ENCODE measurements at places on chromosomes 4 and X.
A peak's percentile ranks its signal among the peaks of the same experiment; 100 is the strongest.

DNA sequence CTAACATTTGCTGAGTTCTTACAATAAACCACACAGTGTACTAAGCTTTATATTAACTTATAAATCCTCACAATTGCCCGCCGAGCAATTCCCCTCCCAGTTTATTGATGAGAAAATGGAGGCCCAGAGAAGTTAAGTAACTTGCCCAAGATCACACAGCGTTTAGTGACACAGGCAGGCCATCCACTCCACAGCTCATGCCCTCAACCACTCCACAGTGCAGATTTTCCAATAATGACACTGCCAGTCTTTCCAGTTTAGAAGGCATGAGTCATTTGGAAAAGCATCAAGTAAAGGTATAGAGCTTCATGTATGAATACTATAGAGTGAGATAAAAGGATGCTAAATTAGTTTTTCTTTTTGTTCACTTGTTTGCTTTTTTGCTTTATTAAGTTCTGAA is 208.5 kb downstream of the CAMK2D start:
- no peak for DNase-seq

- DNase-seq = no peak
Observed at GRCh38 chr4:55610381-55610780, 18.3 kb upstream of the PDCL2 start.

- no peak for DNase-seq
Observed at GRCh38 chr4:954211-955020, 19.0 kb downstream of the DGKQ start.

DNA sequence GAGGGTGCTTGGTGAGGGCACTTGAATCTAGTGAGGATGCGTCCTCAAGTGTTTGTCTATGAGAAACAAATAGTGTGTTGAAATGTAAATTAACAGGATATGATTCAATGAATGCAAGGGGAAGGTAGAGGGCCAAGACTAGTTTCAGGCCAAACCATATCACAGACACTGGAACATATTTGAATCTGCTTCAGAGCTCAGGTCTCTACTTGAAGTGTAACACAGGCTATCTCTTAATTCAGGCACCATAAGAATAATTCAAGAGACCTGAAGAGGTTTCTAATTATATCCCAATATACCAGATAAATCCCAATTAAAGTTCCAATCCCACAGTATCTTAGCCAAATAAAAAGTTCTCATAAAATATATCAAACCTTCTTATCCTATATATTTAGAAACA is 146.5 kb upstream of the INTU start:
- no peak for DNase-seq

DNA sequence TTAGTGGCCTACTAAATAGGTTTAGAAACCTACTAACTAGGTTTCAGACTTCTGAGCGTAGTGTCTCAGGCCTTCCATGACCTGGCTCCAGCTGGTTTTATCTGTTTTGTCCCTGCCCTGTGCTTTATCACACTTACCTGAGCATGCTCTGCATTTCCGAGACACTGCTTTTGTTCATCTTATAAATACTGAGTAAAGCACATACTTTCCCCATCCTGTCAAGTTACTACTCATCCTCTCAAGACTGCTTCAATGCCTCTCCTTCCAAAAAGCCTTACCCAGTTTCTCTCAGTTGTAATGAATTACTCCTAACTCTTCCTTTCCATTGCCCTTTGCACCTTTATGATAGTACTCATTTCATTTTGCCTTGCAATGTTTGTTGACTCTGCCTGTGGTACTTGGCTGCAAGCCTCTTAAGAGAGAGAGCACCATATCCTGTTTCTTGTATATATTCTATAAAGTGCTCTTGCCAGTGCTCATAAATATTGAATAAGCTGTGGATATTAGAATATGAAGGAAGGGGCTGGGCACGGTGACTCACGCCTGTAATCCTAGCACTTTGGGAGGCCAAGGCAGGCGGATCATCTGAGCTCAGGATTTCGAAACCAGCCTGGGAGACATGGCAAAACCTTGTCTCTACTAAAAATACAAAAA is 34.4 kb downstream of the SLAIN2 start:
- DNase-seq = no peak

DNA sequence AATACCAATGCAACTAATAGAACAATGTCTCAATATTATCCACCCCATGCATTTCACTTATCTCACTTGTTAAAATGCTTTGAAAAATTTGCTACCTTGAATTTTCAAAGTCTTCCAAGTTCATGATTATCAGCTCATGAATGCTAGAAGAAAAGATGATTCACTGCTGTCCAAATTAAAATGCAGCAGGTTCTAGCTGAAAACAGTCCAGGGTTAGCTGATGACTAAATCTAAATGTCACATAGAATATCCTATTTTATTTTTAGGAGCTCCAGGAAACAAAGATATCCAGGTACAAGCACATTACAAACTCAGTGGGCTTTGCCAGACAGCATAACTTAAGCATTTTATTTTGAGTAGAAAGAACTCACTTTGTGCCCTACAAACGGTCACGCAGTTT is 38.0 kb upstream of the SPARCL1 start:
- no peak for DNase-seq

DNA sequence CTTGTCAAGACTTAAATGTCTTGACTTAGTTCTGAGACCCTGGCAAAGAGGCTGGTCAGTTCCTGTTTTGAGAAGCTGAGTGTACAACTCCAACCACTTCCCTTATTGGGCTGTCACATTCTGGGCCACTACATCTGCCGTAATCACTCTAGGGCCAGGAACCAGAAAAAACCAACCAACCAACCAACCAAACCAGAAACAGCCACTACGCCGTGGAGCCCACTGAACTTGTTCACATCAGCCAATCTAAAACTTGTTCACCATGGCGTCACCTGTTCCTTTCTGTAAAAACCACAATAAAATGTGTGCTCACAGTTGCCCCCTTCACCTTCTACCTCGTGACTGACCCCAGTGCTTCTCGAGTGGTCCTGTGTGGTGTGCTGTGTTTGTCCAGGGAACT is 107.3 kb downstream of the JADE1 start:
- peak; percentile 97 for DNase-seq

GRCh38 chrX:97751016-97751415 is 867.3 kb downstream of the RPA4 start:
- DNase-seq = no peak

DNA sequence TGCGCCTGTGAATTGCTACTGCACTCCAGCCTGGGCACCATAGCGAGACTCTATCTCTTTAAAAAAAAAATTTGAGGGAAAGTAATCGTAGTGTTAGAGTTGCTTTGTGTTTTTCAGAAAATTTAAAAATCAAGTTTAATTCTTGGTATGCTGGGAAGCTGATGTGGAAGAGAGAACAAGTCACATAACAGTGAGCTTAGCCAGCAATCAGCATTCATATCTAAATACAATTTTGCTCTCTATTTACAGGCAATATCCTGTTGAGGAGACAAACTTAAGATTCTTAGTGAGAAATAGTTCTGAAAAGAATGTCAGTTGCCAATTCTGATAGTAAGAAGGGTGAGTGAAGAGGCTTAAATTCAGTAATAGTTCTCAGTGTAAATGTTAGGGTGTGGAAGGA is 9.6 kb upstream of the NDUFC1 start:
- DNase-seq = no peak

- peak; percentile 88 for DNase-seq
Observed at GRCh38 chr4:8167815-8168214, 9.2 kb upstream of the ABLIM2 start.

DNA sequence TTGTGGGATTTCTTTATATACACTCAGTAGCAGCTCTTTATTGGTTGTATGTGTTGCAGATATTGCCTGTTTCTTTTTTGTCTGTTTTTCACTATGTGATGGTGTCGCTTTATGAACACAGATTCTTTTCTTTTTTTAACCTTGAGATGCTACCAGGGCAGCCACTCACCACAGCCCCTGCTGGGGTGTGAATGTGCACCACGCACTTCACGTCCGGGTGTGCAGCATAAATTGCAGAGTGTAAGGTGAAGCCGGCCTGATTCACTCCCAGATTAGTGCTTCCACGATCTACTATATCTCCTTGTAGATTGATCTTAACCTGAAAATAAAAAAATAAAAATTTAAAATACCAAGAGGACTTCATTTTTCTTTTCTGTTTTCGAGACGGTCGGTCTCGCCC is 71.4 kb downstream of the FAM193A start:
- DNase-seq = no peak

DNA sequence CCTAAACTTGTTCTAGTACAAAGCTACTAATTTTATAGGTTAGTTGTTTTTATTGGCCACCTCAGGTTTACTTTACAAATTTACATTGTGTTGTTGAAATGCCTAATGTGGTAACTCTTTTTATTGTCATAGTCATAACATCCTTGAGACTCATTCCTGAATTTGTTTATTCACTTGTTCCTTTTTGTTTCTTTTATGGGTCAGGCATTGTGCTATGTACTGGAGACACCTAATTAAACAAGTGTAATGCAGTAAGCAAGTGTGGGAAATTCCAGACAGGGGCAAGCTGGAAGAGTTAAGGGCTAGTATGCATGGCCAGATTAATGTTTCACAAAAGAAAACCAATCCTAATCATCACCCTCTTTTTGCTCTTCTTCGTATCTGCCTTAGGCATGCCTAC is 30.5 kb upstream of the TTC29 start:
- no peak for DNase-seq

- no peak for DNase-seq
Observed at GRCh38 chr4:89511776-89512175, 204.2 kb upstream of the GPRIN3 start.

- no peak for DNase-seq
Observed at GRCh38 chrX:10178866-10179463, 22.2 kb downstream of the CLCN4 start.

GRCh38 chr4:173288698-173289352 is 45.3 kb downstream of the HMGB2 start:
- no peak for DNase-seq

- DNase-seq = peak; percentile 66
Observed at GRCh38 chrX:122866532-122866931, 317.5 kb upstream of the GRIA3 start.

- DNase-seq = no peak
Observed at GRCh38 chr4:5823542-5824211, 69.2 kb downstream of the CRMP1 start.

- no peak for DNase-seq
Observed at GRCh38 chr4:54566608-54567007, 91.1 kb upstream of the KIT start.

GRCh38 chrX:133854290-133854689 is 131.1 kb downstream of the GPC3 start:
- DNase-seq = no peak

DNA sequence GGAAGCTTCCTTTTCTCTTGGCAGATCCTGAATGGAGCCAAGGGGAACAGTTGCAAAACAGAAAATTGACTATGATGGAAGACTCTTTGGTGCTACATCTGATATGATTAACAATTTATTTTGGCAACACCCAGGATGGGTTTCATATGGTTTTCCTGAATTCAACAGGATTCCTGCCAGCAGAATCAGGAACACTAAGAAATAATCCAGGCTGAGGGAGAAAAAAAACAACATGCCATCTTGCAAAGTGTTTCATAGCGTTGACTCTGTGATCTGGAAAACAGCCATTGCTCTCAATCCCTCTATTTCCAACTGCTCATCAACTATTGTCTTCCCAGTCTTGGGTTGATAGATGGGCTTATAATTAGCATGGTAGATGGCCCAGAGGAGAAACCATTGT is 303.8 kb upstream of the KLF3 start:
- DNase-seq = no peak

DNA sequence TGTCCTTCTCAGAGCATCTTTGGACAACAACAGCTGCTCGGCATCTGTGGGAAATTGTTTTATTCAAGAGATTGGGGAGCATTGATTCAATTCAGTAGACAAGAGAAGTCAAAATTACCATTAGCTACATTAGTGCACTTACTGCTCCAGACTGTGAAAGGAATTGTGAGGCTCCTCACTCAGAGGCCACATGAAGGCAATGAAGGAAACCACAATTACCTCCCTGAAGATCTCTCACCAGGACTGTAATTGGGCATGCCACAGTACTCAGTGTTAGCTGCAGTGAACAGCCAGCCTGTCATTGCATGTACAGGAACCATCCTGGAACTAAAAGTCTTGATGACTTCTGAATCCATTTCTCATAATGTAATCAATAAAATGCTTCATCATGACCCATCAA is 144.8 kb downstream of the PPA2 start:
- no peak for DNase-seq

DNA sequence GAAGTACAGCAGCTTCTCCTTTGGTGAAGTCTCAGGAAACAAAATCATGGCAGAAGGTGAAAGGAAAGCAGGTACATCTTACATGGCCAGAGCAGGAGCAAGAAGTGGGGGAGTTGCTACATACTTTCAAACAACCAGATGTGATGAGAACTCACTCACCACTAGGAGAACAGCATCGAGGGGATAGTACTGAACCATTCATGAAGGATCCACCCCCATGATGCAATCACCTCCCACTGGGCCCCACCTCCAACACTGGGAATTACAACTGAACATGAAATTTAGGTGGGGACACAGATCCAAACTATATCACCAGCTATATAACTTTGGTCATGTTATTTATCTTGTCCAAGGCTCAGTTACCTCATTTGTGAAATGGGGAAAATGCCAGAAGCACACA is 159.4 kb downstream of the OPHN1 start:
- DNase-seq = no peak

DNA sequence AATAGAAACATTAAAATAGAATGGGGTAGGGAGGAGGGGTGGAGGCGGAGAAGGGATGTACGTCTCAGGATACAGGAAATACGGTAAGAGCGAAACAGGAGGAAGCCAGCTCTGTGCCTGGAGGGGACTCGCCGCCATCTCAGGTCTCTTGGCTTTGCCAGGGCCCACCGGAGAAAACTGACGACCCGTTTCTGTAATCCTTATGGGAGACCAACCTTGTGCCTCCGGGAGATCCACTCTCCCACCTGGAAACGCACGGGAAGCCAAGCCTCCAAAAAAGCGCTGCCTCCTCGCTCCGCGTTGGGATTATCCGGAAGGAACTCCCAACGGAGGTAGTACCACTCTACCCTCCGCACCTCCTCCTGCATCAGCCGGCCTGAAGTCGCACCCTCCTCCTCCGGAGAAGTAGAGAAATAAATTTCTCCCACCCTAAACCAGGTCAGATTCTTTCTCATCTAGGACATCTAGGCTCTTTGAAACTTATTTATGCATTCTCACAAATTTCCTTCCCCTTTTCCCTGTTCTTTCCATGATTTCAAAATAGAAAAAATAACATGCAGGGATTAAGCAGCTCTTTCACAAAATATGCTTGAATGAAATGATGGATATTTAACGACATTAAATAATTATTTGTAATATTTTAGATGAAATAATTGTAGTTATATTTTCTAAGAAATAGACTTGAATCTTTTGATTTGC is at the start of gene NBDY:
TSS of gene NBDY (plus strand) at position 92 of the 699 bp plus-strand sequence. CDS start at position 203, 111 bp downstream.
- DNase-seq = peak; percentile 37

DNA sequence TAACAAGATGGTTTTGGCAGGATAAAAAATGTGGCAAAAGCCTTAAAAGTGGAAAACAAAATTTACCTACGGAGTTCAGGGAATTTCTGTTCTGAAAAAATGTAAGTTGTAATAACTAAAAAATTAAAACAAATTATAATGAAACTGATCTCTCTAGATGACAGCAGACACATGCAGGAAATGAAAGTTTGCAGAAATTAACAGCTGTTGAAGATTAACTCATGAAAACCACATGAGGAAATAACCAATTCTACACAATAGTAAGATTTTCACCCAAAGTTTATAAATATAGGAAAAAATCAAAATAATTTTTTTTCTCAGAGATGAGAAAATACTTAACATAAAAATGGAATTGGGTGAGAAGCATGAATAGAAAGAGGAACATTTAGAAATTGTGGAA is 47.5 kb upstream of the UGT2B15 start:
- no peak for DNase-seq

Measured in MV-4-11 (cell line).